ENCODE measurements at places on chromosomes 5 and 9. TPM values are rescaled to one million over a fixed set of nuclear protein-coding genes. Genes with fewer than 3 reads are reported as not detected.
A peak's percentile ranks its signal among the peaks of the same experiment; 100 is the strongest.

OTULINL gene
- 2.3 TPM for total RNA-seq

MARCHF6 gene
- 53.0 TPM for total RNA-seq

FREM1 gene
- 2.1 TPM for total RNA-seq

GRCh38 chr5:155827949-155828348, 499.0 kb upstream of the SGCD start:
- no peak for DNase-seq

GRCh38 chr5:122498163-122498562, 186.1 kb downstream of the SNCAIP start:
- DNase-seq: no peak

DNA sequence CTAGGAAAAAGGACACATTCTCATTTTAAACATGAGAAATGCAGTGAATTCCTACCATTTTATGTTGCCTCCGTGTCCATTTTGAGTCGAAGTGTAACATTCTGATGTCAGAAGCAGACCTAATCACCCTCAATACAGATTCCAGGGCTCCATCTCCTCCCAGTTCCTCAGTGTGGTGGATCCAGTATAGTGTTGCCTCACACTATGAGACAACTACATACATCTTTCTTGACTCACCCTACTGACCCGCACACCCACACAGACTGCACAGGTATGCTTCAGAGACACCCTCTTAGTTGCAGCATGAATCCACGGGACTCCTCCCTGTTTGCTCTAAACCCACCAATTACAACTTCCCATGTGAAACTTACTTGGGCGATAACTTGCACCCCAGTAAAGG, 564.9 kb downstream of the SEMA5A start:
- DNase-seq: no peak

- peak; percentile 55 for DNase-seq
Measured at GRCh38 chr9:127589955-127590370, 22.1 kb upstream of the STXBP1 start.

GRCh38 chr9:131530546-131530919, 530 bp downstream of the UCK1 start:
- DNase-seq: peak; percentile 93

DNA sequence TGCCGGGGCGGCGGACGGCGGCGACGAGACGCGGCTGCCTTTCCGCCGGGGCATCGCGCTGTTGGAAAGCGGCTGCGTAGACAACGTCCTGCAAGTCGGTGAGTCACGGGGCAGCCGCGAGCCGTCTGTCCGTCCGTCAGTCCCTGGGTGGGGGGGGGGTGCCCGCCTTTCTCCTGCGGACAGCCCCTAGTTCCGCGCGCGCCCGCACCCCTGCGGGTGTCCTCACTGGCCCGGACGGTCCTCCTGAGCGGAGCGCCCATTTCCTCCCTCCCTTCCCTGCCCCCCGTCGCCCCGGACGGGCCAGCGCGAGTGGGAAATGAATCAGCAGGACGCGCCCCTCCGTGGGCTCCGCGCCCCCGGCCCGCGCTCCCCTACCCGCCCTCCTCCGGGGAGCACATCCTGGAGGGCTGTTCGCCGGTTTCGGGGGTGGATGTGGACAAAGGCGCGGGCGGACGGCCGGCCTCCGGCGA, 828 bp downstream of the ZSWIM6 start:
- DNase-seq: no peak

GRCh38 chr5:25963251-25964008, 1075.0 kb downstream of the CDH9 start:
- DNase-seq: no peak

DNA sequence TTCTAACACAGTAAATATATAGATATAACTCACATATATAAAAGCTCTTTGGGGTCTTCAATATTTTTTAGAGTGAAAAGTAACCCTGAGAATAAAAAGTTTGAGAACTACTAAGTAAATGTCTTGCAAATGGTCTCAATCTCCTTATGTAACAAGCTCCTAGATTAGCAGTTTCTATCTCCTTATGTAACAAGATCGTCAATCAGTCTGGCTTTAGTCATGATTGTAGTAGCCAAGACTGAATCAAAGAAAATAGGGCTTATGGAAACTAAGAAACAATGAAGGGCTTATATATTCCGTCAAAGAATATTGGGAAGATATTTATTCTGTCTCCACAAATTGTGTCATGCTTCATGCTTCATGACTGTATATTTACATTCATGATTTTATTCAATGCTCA, 22.4 kb upstream of the FREM1 start:
- DNase-seq: no peak

GRCh38 chr9:137671721-137672120, 52.9 kb downstream of the EHMT1 start:
- DNase-seq: no peak

DNA sequence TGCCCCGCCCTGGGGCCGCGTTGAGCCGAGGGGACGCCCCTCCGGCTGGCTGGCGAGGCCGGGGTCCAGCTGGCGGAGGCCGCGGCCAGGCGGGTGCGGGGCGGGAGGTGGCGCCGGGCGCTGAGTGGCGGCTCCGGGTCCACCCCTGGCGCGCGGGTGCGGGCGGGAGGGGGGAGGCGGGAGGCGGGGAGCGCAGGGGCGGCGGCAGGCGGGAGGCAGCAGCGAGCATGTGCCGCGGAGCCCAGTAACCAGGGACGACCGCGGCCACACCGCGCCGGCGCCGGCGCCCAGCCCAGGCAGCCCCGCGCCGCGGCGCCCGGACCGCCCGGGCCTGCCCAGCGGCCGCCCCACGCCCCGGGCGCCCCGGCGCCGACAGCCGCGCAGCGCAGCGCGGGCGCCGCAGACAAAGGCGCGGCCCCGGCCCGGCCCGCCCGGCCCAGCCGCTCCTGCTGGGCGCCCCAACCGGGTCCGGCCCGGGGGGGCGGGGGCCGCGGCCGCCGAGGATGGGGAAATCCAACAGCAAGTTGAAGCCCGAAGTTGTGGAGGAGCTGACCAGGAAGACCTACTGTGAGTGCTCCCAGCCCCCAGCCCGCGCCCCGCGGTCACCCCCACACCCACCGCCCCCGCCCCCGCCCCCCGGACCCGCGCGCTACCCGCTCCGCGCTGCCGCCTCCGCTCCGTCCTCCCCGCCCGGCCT, at the start of gene NCS1:
NCS1 (plus strand) TSS at position 244 of the 697 bp plus-strand sequence; CDS start at position 504, 260 bp downstream.
- DNase-seq: peak; percentile 94

DNA sequence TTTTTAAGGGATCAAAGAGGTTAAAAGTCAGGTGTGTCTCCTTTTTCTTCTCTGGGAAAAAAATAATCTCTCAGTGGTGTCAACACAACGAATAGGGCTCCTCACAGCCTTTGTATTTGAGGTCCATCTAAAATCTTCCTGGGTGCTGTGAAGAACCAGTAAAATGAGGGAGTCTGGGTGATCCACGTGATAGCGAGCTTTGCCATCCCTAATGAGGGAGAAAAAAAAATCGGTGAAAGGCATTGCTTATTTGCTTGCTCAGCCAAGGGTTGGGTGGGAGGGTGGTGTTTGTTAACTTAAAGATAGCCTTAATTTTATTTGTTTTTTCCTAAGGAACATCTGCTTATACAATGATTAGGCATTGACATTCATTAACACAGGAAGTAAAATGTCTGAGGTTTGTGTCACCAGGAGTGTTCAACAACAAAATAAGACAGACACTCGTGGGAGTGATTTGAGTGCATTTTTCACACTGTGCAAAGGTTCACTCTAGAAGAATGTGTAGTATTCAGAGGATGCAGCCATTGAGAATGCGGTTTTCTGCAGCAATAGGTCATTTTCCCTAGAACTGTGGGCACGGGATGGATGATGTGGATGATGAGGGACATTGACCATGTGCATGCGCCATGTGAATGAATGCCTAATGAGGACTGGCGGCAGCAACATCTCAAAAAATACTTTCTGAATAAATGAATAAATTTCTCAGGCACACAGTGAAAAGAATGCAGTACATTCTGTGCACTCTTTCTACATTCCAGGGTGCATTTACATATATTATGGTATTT, 369.5 kb downstream of the NTRK2 start:
- DNase-seq: no peak

GRCh38 chr5:31931874-31932273, 242.2 kb downstream of the GOLPH3 start:
- no peak for DNase-seq

DNA sequence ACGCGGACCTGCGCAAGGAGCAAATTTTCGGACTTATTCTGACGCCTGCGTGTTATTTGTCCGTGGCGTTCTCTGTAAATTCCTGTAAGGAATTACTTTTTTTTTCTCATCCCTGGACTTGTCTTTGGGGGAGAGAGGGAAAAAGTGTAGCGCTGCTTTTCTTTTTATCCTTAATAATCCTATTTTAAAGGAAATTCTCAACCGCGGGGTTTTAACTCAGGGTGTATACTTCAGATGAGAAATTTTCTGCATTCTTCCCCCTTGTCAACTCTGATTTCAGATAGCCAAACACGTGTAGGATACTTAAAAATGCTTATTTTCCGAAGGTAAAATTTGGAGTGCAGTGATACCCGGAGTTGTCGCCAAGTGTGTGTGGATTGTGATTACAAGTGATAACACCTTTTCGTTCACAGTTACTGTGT, 853 bp downstream of the DCP2 start:
- no peak for DNase-seq

DNA sequence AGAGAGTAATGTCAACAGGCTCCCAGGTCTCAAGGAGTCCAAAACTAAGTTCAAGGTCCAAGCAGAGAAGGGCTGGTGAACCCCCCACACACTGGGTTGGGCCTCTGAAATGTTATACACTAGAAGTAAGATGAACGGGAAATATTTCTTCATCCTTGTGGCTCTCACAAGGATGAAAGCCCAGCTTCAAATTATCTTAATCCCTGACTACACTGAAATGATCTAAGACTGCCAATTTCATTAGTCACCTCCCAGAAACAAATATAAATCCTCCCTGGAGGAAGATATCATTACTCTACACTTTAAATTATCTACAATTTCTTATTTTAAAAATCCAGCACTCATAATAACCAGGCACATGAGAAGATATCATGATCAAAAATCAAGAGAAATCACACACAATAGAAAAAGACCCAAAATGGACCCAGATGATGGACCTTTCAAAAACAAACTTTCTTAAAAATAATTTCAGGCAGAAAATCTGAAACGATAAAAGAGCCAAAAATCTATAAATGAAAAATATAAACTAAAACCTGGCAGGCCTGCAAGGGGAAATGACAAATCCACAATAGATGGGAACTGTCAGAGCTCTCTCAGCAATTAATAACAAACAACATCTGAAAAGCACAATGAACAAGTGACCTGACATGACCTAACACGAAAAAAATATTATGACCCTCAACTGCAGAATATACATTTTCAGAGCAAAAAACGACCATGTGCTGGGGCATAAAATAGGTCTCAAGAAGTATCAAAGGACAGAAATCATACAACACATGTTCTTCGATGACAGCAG, 117.4 kb downstream of the GPR21 start:
- no peak for DNase-seq

Data from lower leg skin (tissue), 4 donors.